Adrenal gland (tissue), 19 donors: ENCODE measurements at places on chromosomes 13 and 19.

DNA sequence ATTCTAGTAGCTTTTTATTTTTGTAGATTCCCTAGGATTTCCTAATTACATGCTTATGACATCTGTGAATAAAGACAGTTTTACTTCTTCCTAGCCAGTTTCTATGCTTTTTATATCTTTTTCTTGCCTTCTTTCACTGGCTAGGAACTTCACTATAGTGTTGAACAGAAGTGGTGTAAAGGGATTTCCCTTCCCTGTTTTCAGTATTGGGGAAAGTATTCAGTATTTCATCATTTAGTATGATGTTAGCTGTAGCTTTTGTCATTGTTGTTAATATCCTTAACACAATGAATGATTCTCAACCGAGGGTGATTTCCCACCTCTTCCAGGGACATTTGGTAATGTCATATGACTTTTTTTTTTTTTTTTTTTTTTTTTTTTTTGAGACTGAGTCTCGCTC, 77.3 kb downstream of the SLC6A16 start:
- DNase-seq, result no peak

- DNase-seq, result no peak
Measured at GRCh38 chr13:109372666-109373065, 413.7 kb downstream of the IRS2 start.

DNA sequence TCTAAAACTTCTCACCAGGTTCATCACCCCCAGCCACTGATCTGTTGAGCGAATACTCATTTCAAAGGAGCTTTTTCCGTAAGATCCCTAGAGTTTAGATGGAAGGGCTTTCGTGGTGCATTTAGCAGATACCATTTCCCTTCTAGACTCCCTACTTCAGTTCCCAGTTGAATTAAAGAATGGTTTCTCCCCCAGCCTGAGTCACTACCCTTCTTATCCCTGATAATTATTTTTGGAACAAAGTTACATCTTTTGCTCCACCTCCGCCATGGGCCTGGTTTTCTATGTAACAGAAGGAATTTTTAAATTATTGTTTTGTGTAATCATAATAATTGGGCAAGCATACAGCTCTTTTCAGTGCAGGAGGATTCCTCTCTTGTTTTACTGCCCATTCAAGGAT, 22.0 kb downstream of the USPL1 start:
- no peak for DNase-seq

- DNase-seq, result no peak
Measured at GRCh38 chr13:98681049-98681448, 71.4 kb downstream of the SLC15A1 start.

- DNase-seq, result peak; percentile 78
Measured at GRCh38 chr13:111066544-111066943, 48.6 kb upstream of the ARHGEF7 start.

- DNase-seq, result no peak
Measured at GRCh38 chr19:23706657-23707056, 19.6 kb upstream of the ZNF675 start.

GRCh38 chr13:38042771-38043170, 173.2 kb upstream of the TRPC4 start:
- no peak for DNase-seq
